ENCODE measurements at places on chromosomes 1 and 21.

DNA sequence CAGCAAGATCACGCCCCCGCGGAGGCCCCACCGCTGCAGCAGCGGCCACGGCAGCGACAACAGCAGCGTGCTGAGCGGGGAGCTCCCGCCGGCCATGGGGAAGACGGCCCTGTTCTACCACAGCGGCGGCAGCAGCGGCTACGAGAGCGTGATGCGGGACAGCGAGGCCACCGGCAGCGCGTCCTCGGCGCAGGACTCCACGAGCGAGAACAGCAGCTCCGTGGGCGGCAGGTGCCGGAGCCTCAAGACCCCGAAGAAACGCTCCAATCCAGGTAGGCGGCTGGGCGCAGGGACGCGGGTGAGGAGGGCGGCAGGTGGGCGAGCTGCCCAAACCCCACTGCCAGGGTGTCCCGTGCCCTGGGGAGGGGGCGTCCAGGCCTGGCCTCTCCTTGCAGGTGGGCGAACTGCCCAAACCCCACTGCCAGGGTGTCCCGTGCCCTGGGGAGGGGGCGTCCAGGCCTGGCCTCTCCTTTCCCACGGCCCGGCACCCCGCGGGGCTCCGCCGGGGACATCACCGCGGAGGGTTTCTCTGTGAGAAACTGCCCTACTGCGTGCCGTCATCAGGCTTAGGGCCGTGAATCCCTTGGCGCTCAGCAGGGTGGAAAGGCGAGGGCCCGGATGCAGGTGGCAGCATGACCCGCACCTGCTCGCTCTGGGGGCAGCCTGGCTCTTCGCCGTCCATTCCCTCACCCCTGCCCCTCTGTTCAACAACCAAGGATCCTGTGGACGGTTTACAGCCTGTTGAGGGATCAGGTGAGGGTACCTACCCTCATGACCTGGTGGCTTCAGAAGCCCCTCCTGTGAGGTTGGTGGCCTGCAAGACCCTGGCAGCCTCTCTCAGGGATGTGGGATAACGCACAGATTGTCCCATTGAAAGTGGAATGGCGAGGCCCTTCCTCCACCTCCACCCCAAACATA is 534.0 kb downstream of the KIF26B start:
- DNase-seq: no peak

DNA sequence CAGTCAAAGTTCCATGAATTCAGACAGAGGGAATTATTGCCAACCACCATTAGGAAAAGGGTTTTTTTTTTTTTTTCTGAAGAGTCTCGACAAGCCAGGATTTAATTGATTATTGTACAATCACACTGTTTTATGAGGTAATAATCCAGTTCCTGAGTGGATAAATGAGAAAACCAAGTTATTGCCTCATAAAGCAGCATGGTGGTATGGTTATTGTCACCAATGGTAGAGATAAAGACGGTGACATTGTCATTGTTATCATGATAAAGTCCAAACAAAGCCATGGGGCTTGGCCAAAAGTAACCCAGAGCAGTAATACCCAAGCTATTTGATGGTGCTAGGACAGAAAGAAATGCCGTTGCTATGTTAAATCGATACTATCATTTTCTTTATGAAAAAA is 232.8 kb downstream of the USH2A start:
- no peak for DNase-seq

GRCh38 chr1:226938903-226939437 is 1.1 kb upstream of the COQ8A start:
- DNase-seq: peak; percentile 1

- no peak for DNase-seq
Observed at GRCh38 chr1:35447278-35447677, 109.9 kb downstream of the KIAA0319L start.

DNA sequence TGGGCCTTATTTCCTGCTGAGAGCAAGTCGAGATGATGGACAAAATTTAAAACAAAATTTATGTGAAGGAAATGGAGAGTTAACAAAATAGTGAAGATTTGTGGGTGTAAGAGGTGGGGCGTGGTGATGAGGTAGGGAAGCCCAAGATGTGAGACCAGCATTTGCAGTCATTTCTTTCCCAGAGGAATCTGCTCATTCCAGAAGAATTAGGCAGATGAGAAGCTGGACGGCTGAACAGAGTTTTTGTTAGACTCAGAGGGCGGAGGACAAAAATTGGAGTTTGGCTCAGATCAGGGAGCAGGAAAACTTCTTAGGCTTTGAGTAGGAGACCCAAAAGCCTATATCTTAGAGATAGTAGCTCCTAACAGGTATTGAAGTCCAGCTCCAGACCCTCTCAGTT is 65.3 kb downstream of the CAMTA1 start:
- no peak for DNase-seq

DNA sequence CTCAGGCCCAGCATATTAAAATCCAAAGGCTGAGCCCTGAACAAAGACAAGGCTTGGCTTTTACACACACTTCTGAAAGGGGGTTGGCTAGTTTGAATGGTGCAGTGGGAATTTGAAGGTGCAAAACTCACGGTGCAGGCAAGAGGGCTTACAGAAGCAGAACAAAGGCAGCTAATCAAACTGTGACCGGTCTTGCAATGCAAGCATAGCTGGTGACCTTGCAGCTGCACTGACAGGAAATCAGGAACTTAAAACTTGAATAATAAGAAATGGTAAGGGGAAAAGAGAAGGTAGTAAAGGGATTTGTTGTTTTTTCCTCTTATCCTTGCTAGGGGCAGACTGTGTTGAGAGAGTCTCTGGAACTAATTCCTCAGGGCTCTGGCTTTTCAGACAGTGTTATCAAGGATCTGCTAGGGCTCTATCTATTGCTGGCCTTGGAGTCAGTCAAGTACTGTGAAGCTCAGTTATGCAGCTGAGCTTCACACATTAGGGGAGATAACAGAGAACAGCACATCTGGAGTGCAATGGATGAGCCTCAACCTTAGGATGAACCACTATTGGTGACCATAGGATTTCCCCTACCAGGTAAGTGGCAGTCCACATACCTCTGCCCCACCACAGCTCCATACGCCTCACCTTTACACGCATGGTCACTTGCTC is 97.6 kb downstream of the PPIAL4G start:
- no peak for DNase-seq

GRCh38 chr1:32611859-32612188 is 38.5 kb downstream of the ZBTB8OS start:
- DNase-seq: no peak

DNA sequence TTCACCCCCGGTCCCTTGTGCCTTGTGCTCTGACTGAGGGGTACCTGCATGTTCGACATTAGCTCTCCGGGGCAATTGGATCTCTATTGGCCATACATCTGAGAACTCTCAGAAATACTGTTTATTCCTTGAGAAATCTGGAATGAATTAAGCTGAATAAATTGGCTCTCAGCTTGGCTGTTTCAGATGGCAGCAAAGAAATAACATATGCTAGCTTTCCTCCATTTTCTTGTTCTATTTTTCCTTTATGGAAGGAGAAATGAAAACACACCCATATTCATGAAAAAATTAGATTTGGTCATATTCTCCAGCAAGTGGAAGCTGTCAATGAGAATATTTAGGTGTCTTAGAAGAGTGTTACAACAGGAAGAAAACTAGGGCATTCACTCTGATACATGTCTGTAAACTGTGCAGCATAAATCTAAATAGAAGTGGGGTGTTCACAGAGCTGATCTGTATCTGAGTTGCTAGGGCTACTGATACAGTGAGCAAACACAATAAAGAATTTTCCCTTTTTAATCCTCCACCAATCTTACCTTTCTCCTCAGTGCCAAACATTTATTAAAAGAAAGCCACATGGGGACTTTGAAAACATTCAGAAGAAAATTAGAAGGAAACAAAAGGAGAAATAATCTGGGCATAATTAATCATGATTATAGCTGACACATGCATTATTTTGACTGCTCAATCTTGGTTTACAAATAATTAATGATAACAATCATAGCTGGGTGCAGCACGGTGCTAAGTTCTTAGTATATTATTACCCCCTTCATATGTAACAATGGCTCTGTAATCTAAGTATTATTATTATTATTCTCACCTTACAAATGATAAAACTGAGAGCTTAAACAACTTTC is 671.9 kb upstream of the USP24 start:
- no peak for DNase-seq

DNA sequence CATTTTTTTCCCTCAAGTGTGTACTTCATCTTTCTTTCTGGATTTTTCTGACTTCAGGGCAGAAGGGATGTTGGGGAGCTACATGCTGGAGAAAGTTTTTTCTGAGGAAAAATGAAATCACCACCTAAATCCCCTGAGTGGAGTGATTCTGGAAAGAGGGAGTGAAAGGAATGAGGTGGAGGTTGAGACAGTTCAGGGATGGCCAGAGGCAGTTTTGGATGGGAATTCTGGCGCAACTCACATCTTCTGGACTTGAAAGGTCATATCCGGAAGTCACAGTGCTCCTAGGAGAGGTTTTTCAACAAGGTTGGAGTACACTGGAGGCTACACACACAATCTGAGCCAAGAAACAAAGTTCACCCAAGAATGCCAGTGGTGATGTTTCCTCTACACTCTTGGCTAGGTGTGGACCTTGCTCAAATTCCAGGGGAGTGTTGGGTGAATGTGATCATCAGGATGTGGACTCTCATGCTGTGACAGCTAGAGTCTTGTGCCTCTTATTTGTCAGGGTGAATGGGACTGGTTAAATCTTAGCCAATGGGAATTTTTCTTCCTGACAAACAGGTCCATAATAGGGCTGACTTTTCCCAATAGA is 161.5 kb downstream of the HLX start:
- peak; percentile 42 for DNase-seq

DNA sequence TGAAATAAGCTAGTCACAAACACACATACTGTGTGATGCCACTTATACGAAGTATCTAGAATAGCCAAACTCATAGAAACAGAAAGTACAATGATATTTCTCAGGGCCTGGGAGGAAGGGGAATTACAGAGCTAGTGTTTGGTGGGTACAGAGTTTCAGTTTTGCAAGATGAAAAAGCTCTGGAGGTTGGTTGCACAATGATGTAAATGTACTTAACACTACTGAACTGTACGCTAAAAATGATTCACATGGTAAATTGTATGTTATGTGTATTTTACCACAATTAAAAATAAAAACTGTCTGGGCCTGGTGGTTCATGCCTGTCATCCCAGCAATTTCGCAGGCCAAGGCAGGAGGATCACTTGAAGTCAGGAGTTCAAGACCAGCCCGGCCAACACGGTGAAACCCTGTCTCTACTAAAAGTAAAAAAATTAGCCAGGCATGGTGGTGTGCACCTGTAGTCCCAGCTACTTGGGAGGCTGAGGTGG is 15.3 kb upstream of the FHAD1 start:
- no peak for DNase-seq

DNA sequence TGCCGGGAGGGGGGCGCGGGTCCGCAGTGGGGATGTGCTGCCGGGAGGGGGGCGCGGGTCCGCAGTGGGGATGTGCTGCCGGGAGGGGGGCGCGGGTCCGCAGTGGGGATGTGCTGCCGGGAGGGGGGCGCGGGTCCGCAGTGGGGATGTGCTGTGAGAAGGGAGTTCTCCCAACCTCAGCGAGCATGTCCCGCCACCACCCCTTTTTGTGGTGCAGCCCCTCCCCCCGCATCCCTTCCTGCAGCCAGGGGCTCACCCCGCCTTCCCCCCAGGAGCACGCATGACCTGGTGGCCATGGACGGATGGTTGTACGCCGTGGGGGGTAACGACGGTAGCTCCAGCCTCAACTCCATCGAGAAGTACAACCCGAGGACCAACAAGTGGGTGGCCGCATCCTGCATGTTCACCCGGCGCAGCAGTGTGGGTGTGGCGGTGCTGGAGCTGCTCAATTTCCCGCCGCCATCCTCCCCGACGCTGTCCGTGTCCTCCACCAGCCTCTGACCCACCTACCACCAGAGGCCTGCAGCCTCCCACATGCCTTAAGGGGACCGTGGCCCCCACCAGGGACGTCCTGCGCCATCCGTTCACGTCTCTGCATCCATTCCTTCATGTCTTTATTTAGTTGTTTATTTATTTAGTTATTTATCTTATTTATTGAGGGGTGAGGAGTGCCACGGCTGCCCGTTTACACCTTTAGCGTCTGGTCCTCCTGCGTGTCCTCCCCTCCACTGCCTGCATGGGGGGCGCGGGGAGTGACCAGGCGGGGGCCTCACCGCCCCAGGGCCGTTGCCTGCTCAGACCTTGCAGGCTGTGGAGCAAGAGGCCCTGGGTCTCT is 1.4 kb upstream of the PLEKHN1 start:
- no peak for DNase-seq

GRCh38 chr21:44487831-44488230 is 32.5 kb downstream of the LRRC3 start:
- no peak for DNase-seq

DNA sequence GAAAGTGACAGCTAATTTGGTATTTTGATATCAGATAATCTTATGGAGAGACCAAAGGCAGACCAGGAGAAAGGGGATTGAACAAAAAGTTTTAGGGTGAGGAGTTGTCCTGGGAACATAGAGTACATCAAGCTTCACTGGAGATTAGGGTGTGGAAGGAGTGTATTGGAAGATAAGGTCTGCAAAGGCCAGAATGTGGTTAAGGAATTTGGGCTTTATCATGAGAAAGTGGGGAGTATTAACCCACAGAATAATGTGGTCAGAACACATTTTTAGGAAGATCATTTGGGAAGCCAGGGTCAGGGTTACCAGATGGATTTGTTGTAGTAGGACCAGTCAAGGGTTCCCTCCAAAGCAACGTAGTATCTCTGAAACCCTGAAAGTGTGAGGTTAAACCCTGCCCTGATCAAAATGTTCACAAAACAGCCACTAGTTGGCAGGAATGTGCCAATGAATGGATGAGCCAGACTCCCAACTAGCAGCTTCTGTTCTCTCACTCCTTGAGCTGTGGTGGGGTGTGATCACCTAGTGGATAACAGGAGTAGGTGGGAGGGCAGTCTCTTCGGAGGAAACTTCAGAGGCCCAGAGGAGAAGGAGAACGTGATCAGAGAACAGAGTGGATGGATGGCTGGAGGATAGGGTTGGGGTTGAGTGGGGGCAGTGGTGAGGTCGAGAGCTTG is 35.8 kb downstream of the SLC2A1 start:
- peak; percentile 56 for DNase-seq

- DNase-seq: no peak
Observed at GRCh38 chr21:36605426-36605825, 93.5 kb upstream of the SIM2 start.

DNA sequence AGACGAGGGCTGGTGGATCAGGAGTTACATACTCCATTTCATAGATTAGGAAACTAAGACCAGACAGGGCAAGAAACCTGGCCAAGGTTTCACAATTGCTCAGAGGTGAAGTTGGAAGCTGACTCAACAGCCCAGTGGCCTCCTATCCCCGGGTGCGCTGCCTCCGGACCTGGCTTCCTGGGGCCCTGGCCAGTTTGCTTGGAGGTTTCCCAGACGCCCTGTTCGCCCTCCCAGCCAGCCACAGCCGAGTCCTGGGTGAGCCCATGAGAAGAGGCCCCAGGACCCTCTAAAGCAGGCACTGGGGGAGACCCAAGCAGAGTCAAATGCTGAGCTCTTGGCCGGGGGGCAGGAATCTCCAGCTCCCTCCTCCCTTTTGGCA is 180.1 kb downstream of the ZBTB18 start:
- DNase-seq: peak; percentile 45

- no peak for DNase-seq
Observed at GRCh38 chr1:41656068-41656467, 171.6 kb upstream of the EDN2 start.

Data from NCI-H226 (cell line).